CD4-positive, alpha-beta memory T cell (primary cell): ENCODE measurements at places on chromosomes 1 and 21.

DNA sequence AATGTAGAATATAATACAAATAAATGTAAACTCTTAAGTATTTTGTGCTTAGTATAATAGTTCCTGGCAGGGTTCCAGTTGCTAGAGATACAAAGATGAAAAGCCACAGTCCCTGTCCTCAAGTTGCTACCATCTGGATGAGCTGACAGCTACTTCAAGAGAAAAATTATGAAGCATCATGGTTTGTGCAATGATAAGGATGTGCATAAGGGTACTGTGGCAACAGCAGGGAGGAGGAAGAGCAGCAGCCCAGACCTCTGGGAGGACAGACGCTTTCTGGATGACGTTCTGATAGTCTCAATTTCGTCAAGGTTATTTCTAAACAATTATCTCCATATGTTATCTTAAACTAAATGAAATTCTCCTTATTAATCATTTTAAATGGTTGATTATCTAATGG is 198.9 kb downstream of the NTNG1 start:
- DNase-seq: no peak

- no peak for DNase-seq
These were observed 31.0 kb upstream of the CREG1 start for GRCh38 chr1:167584581-167584980.

GRCh38 chr1:24311234-24311633 is 7.9 kb upstream of the GRHL3 start:
- no peak for DNase-seq

GRCh38 chr1:55632058-55632457 is 416.9 kb upstream of the USP24 start:
- DNase-seq: no peak

- no peak for DNase-seq
These were observed 631.9 kb upstream of the ADGRL4 start for GRCh38 chr1:79638382-79638781.
